ENCODE measurements at places on chromosomes 12 and 14. TPM values are rescaled to one million over a fixed set of nuclear protein-coding genes. Genes with fewer than 3 reads are reported as not detected.

Gene PTPRB
- total RNA-seq, result 40.4 TPM

Gene AQP2
- 339 TPM for total RNA-seq

Gene CHGA
- 2.6 TPM for total RNA-seq

Gene IRAK3
- total RNA-seq, result 10.5 TPM

Gene ALDH1L2
- 1.4 TPM for total RNA-seq

Gene MYF5
- 6.3 TPM for total RNA-seq

Gene TAS2R9
- total RNA-seq, result not detected

Gene ITPK1
- 21.8 TPM for total RNA-seq

Gene A2M
- 306 TPM for total RNA-seq

Gene AHNAK2
- total RNA-seq, result 2.6 TPM

Gene CAPZA3
- not detected for total RNA-seq

Gene FBLN5
- total RNA-seq, result 153 TPM

Gene LRRC10
- total RNA-seq, result not detected

Gene AKAP6
- 17.8 TPM for total RNA-seq

Gene CLEC4C
- 0.29 TPM for total RNA-seq

Gene SAMD15
- total RNA-seq, result 5.3 TPM

Data from metanephros (tissue), 2 donors.